Fibroblast of villous mesenchyme (primary cell): ENCODE measurements at places on chromosomes 5 and 9.

GRCh38 chr5:66992547-66992946 lies 204.1 kb downstream of the CD180 start:
- DNase-seq: peak; percentile 7

DNA sequence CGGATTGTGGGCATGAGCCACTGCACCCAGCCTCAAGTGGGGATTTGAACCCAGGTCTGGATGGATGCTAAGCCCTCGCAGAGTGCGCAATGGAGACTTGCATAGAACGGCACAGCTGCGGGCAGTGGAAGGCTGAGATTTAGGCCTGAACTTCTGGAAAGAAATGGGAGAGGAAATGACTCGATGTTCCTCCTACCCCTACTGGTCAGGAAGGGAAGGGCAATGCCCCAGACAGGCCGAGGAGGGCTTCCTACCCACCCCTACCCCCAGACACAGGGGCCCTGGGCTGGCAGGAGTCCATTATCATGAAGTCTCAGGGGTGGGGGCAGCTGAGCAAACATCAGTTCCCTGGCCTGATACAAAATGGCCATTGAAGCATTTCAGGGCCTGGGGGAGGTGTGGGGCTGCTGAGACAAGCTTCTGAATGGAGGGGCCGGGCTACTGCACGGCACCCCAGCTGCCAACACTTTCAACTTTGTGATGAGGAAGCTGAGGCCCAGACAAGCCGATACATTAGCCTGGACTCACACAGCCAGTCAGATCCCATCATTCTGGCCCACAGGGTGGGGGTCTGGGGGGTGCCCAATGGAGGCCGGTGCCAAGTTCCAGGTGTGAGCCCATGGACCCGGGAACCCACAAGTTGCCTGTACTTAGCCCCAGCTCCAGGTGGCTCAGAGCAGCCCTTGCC lies 13.5 kb upstream of the WDR38 start:
- DNase-seq: no peak

DNA sequence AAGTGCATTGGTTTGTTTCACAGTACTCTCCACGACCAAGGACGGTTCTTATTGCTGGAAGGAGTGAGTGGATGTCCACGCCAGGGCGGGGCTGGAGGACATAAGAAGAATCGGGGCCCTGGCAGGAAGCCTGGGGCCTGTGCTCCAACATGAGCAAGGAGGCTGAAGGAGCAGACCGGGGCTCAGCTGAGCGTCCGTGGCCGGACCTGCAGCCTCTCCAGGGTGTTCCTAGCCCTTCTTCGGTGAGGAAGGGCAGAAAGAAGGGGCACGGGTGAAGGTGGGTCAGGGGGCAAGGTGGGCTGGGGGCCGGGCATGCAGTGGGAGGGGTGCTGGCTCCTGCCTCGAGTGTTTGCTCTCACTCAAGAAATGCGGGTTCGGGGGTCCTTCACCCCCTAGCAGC lies 18.1 kb downstream of the FAM78A start:
- no peak for DNase-seq

DNA sequence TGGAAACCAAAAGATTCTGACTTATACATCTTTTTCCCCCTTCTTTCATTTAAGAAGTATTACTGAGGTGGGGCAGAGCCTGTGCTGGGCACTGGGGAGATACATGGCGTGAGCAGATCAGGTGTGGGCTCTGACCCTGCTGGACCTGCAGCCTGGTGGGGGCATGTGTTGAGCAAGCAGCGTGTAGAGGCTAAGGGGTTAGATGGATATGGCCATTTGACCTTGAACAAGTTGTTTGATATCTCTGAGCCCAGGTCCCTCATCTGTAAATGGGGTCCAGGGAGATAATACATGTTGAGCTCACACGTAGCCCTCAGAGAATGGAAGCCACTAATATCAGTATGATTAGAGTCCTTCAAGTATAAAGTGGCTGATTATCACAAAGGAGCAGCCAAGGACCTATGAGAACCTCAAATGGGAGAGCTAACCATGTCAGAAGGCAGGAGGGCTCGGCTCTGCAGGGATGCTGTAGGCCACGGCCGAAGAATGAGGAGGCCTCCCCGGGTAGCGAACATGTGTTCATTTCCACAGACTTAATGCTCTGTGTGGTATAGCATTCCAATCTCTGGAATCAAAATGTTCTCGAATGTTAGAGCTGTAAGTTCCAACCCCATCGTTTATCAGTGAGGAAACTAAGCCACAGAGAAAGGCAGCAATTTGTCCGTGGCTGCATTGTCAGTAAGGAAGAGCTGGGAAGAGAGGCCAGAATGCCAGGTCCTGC lies 15.4 kb upstream of the ANGPTL2 start:
- no peak for DNase-seq

DNA sequence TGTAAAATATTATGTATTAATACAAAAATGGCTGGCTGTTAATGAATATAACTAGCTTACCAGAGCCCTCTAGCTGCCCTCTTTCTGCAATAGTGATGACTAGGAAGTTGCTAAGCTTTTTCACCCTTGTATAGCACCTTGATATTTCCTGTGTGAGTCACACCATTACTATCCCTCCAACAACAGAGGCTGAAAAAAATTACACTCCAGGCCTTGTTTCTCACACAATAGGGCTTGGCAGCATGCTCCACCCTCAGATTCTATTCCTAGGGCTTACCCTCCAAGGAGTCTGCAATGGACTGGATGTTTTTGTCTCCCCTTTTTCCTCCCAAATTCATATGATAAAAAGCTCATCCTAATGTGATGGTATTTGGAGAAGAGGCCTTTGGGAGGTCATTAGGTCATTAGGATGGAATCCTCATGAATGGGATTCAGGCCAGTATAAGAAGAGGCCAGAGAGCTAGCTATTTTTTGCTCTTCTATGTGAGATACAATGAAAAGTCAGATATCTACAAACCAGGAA lies 184.6 kb upstream of the MAP1B start:
- peak; percentile 13 for DNase-seq

DNA sequence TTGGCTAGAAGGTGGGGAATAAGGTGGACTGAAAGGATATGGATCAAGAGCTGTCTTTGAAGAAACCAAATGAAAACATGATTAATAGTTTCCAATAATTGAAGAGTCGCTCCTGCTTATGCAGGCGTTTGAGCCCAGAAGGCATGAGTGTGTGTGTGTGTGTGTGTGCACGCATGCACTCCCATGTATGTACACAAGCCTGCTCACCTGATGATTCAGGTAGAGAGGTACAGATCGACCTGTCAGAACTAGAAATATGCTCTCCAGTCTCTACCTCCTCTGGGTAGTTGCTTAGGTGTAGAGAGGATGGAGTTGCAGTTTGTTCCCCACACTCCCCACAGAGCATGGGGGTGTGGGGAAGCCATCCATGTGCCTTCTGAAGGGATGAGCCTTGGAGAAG lies 1.1 kb upstream of the FGF1 start:
- no peak for DNase-seq

GRCh38 chr9:93821307-93821703 lies 133.8 kb downstream of the BARX1 start:
- no peak for DNase-seq

- no peak for DNase-seq
Measured at GRCh38 chr9:6946583-6947166, 188.9 kb downstream of the KDM4C start.

GRCh38 chr9:7710686-7711085 lies 88.9 kb downstream of the DMAC1 start:
- no peak for DNase-seq

- DNase-seq: no peak
Measured at GRCh38 chr9:23635276-23635675, 190.8 kb downstream of the ELAVL2 start.

- DNase-seq: no peak
Measured at GRCh38 chr5:1755321-1755949, 44.2 kb downstream of the MRPL36 start.

DNA sequence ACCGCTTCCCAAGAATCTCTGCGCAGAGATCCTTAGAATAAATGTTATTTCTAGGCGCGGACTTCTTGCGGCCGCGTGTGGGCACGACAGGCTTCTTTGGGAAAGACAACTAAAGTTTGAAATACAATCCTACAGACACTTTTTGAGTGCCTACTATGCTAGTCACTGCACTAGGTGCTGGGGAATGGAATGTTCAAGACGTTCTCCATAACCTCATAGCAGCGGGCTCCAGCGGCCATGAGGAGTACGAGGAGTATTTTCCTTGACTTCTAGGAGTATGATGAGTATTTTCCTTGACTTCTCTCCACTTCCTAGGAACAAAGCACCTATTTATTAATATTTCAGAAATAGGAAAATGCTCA lies 636 bp upstream of the PWWP2A start:
- no peak for DNase-seq
